Activated T-helper 1 cell treated with anti-CD3 and anti-CD28 coated beads, Interleukin-12 subunit alpha, Interleukin-12 subunit beta, Interleukin-2, Interleukin-4 antibody, amounts not matched to agents 30 ng/mL and 10 ng/mL and 1 ng/mL, durations not matched to agents 14 hours and 24 hours and 36 hours (primary cell): ENCODE measurements at places on chromosomes 3 and 15. TPM values are rescaled to one million over a fixed set of nuclear protein-coding genes. Genes with fewer than 3 reads are reported as not detected.

- H3K4me3 ChIP-seq = peak overlapping the region; percentile 94
- peaks cover 41% of the 10 kb centered on the region for H3K4me1 ChIP-seq
- no peak for DNase-seq
- H3K27ac ChIP-seq = peak overlapping the region; percentile 86
- no peaks in the 10 kb centered on the region for H3K27me3 ChIP-seq
Measured at GRCh38 chr15:78148392-78149067, 632 bp upstream of the IDH3A start.

GPR62 gene
- total RNA-seq = not detected in 2 replicates

GRCh38 chr15:96123630-96124187 is 206.8 kb upstream of the NR2F2 start:
- H3K4me1 ChIP-seq = no peaks in the 10 kb centered on the region
- H3K36me3 ChIP-seq = no peaks in the 10 kb centered on the region
- no peak overlapping the region for H3K27ac ChIP-seq
- H3K4me3 ChIP-seq = no peak overlapping the region
- DNase-seq = no peak

DNA sequence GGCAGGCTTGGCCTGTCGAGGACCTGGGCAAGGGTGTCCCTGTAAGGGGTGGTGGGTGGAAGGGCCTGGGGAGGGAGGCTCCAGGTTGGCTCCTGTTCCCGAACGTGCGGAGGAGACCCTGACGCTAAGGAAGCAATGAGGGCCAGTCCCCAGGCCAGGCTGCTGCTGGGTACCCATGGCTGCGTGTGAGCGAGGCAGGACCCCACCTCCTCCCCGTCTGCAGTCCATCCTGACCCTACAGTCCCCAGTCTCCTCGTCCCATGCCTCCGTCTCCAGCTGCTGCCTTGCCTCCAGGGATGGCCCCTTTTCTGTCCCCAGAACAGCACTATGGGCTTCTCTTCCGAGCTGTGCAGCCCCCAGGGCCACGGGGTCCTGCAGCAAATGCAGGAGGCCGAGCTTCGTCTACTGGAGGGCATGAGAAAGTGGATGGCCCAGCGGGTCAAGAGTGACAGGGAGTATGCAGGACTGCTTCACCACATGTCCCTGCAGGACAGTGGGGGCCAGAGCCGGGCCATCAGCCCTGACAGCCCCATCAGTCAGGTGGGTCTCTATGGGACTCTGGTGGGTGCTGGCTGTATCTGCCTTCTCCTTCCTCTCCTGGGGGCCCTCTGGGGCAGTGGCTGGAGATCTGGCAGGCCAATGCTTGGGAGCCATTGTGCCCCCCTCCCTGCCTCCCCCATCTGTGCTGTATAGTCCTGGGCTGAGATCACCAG is 571 bp downstream of the FES start:
- H3K27me3 ChIP-seq = no peaks in the 10 kb centered on the region
- H3K4me3 ChIP-seq = peak overlapping the region; percentile 61
- peaks cover 50% of the 10 kb centered on the region for H3K4me1 ChIP-seq
- no peak for DNase-seq
- H3K27ac ChIP-seq = peak overlapping the region; percentile 87

SLC2A2 gene
- not detected in 2 replicates for total RNA-seq

- no peak overlapping the region for H3K4me3 ChIP-seq
- DNase-seq = no peak
- no peaks in the 10 kb centered on the region for H3K36me3 ChIP-seq
- no peak overlapping the region for H3K27ac ChIP-seq
- H3K27me3 ChIP-seq = peaks cover 5% of the 10 kb centered on the region
Measured at GRCh38 chr3:72164635-72164978, 379.7 kb upstream of the PROK2 start.

DNA sequence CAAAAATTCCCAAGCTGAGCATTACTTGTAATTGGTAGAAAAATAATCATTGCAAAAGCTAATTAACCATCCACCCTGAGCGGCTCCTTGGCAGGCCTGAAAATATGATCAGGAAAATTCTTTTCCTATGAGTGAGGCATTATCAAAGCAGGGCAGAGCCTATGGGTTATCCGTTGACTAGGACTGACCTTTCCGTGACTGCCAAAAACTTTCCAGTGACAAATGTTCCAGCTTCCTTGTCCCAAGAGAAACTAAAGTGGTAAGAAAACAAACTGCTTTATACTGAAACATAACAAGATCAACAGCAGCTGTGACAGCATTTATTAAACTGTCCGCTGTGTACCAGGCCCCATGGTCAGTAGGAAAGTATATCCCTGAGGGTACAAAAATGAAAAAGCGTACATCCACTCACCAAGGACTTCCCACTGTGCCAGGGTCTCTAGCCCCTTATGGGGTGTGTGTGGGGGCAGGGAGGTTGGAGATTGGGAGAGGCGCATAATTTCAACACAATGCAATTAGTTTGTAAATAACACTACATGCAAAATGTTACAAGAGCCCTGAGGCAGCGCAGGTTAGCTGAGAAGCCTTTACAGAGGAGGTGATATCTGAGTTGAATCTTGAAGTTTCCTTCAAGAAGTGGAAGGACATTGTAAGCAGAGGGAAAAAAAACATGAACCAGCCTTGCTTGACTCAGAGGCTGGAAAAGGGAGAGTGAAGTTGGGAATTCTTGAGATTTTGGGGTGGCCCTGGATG is 8.5 kb downstream of the LIPC start:
- H3K36me3 ChIP-seq = peaks cover 3% of the 10 kb centered on the region
- no peaks in the 10 kb centered on the region for H3K27me3 ChIP-seq
- DNase-seq = no peak
- no peak overlapping the region for H3K4me3 ChIP-seq

- DNase-seq = no peak
- H3K27ac ChIP-seq = peak overlapping the region; percentile 19
- H3K4me3 ChIP-seq = no peak overlapping the region
- peaks cover 9% of the 10 kb centered on the region for H3K36me3 ChIP-seq
Measured at GRCh38 chr3:63964681-63965485, 52.7 kb upstream of the SCAANT1 start.

GRCh38 chr3:113210604-113211329 is 590 bp upstream of the BOC start:
- H3K4me3 ChIP-seq = peak overlapping the region; percentile 83
- DNase-seq = no peak
- H3K36me3 ChIP-seq = peaks cover 2% of the 10 kb centered on the region
- peaks cover 15% of the 10 kb centered on the region for H3K4me1 ChIP-seq

CPLX3 gene
- total RNA-seq = 0.17 and 0.29 TPM in 2 replicates

DNA sequence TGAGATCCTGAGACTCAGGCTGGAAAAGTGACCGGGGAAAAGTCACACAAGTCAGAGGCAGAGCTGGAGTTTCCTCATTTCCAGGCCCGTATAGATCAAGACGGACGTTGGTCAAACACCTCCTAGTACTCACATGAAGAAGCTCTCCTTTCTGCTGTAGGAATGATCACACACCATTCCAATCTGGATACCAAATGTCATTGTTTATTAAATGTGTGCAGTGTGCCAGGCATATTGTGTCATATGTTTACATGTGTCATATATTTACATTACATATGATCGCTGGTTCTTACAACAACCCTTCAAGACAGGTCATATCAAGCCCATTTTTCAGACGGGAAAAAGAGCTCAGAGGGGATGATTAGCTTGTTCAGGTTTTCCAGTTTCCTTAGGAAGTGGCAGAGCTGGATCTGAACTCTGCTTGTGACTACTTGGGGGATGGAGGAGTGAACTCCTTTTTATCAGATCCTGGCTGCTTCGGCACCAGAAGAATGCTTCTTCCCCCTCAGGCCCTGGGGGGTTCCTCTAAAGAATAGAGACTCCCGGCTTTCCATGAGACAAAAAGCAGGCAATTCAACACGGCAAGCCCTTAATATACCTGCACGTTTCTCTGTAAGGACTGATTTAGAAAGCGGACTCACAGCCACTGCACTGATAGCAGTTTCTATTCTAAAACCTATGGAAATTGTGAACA is 41.9 kb downstream of the FAM43A start:
- H3K27me3 ChIP-seq = peaks cover 6% of the 10 kb centered on the region
- DNase-seq = no peak
- no peak overlapping the region for H3K4me3 ChIP-seq
- no peak overlapping the region for H3K27ac ChIP-seq

CNTN3 gene
- total RNA-seq = not detected in 2 replicates

PTPRG gene
- 3.7 and 4.4 TPM in 2 replicates for total RNA-seq

DNA sequence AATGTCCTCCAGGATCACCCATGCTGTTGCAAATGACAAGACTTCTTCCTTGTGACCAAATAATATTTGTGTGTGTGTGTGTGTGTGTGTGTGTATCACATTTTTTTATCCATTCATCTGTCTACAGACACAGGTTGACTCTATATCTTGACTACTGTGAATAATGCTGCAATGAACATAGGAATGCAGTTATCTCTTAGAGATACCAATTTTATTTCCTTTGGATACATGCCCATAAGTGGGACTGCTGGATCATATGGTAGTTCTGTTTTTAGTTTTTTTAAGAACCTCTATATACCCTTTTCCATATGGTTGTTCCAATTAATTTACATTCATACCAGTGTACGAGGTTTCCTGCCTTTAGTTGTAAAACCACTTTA is 41.7 kb downstream of the GPR176 start:
- no peak for DNase-seq
- no peaks in the 10 kb centered on the region for H3K36me3 ChIP-seq
- H3K27me3 ChIP-seq = peaks cover 7% of the 10 kb centered on the region

GRCh38 chr15:81113204-81113657 is 20.8 kb upstream of the CFAP161 start:
- no peak for DNase-seq
- H3K36me3 ChIP-seq = no peaks in the 10 kb centered on the region
- H3K4me1 ChIP-seq = peaks cover 8% of the 10 kb centered on the region
- no peak overlapping the region for H3K27ac ChIP-seq

GRCh38 chr3:41611008-41611407 is 350.9 kb downstream of the ULK4 start:
- H3K4me3 ChIP-seq = no peak overlapping the region
- no peaks in the 10 kb centered on the region for H3K36me3 ChIP-seq
- peaks cover 12% of the 10 kb centered on the region for H3K4me1 ChIP-seq

DNA sequence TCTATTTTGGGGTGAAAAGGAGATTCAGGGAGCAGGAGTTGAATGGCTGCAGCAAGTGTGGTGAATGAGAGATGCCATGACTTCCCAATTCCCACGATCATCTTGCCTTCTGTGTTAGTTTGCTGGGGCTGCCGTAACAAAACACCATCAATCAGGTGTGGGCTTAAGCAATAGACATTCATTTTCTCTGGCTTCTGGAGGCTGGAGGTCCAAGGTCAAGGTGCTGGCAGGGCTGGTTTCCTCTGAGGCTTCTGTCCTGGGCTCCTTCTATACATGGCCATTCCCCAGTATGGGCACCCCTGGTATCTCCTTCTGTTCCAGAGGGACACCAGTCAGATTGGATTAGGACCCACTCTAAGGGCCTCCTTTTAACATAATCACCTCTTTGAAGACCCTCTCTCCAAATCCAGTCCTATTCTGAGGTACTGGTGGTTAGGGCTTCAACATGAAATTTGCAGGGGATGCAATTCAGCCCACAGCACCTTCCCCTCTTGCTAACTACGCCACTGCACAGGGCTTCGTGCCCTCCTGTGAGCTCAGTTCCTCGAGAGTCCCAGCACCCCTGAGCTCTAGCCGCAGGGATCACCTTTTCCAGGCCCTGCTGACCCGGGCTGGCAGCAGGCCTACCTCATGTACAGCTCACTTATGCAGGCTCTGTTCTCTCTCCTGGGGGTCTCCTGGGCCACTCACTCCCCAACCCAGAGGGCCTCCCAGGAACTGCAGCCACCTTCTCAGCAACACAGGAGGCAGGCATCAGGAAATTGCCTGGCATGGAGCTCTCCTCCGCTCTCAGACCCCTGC is 37.3 kb upstream of the SLC6A11 start:
- peaks cover 10% of the 10 kb centered on the region for H3K27me3 ChIP-seq
- H3K27ac ChIP-seq = no peak overlapping the region
- H3K4me3 ChIP-seq = no peak overlapping the region
- no peaks in the 10 kb centered on the region for H3K4me1 ChIP-seq
- DNase-seq = no peak
